ENCODE measurements at places on chromosomes 11 and 22. TPM values are rescaled to one million over a fixed set of nuclear protein-coding genes. Genes with fewer than 3 reads are reported as not detected.

DNA sequence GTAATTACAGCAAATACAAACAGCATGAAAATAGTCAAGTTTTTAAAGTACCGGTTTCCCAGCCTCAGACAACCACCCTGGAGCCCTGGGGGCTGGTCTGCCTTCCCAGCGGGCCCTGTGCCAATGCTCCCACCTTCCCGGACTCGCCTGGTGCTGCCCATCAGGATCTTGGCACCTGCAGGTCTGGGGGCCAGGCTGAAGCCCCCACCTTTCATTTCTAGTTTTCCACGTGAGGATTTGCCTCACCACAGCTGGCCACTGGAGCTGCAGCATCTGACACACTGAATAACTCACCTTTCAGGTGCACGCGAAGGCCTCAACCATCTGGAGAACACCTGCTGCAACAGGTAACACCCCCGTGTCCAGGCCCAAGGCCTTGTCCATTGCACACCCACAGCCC, 108.7 kb upstream of the THY1 start:
- no peak for DNase-seq

DNA sequence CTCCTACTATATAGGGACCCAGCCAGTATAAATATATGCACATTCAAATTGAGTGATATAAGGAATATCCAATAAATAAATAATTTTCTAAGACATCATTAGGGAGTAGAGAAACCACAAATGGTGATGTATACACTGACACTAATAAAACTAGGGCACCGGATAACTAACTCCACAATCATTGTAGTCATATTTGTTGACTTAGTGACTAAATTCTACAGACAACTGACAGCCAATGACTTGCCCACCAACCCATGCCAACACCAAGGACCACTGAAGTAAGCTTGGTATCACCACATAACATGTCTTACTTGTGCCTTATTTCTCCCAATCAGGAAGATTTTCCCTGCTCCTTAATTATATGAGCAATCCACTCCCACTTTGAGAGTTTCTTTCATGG, 139.6 kb upstream of the TRPC6 start:
- DNase-seq = no peak

GRCh38 chr11:114060392-114061047, 1.0 kb downstream of the ZBTB16 start:
- peak; percentile 65 for DNase-seq

DNA sequence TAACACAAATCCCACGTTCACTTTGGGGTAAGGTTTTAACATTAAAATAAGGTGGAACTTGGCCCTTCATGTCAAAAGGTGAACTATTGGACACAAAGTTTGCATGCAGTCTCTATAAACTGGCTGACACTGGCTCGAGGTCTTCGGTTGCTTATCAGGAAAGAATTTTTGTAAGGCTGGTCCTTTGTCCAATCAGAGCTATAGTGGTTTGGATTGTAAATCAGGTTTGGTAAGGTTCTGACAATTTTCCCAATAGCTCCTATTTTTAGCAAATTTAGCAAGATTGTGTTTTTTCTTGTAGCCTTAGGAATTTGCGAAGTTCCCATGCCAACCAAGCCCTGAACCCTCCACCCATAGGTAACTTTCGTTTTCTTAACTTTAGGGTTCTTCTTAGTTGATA, 17.6 kb upstream of the MED17 start:
- no peak for DNase-seq

GRCh38 chr11:3221408-3222002, 2.9 kb upstream of the MRGPRG start:
- no peak for DNase-seq

DNA sequence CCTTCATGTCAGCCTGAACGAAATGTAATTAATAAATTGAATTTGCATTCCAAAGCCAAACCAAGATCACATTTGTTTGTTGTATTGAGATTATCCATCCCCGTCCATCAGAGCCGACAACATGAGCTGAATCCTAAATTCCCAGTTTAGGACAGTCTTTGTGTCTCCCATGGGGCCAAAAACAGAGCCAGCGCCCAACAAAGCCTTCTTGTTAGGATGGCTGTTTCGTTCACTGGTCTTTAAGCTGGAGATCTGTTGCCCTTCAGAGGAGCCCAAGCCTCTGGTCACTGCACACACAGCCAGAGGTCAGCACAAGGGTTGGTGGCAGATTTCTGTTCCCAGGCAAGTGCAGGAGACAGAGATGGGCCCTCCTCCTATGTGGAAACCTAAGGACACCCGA, 25.8 kb downstream of the DSCAML1 start:
- no peak for DNase-seq

- DNase-seq = peak; percentile 86
These were observed 4.4 kb upstream of the TPCN2 start for GRCh38 chr11:69044111-69045013.

- DNase-seq = peak; percentile 63
These were observed 31.1 kb downstream of the TSPAN4 start for GRCh38 chr11:873706-874105.

- peak; percentile 95 for DNase-seq
These were observed 16.0 kb upstream of the PHLDA2 start for GRCh38 chr11:2945031-2945756.

DNA sequence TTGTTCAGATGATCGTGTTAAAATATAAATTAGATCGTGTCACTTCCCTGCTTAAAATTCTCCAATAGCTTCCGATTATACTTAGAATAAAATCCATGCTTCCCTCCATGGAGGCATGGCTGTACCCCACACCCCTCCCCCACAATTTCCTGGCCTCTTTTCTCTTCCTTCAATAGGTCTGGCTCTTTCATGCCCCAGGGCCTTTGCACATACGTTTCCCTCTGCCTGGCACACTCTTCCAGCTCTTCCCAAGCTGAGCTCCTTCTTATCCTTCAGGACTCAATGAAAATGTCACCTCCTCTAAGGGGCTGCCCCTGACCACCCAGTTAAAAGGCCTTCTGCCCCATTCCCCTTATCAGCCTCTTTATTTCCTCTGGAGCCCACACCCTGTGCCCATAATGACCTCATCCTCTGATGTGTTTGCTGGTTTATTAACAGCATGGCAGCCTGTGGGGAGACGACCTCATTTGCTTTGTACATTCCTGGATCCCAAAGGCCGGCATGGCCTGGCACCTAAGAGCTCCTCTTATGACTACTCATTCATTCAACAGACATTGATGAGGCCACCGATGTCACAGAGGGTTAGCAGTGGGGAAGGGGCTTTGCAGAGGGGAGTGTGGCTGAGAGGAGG, 9.0 kb upstream of the FLRT1 start:
- no peak for DNase-seq

DNA sequence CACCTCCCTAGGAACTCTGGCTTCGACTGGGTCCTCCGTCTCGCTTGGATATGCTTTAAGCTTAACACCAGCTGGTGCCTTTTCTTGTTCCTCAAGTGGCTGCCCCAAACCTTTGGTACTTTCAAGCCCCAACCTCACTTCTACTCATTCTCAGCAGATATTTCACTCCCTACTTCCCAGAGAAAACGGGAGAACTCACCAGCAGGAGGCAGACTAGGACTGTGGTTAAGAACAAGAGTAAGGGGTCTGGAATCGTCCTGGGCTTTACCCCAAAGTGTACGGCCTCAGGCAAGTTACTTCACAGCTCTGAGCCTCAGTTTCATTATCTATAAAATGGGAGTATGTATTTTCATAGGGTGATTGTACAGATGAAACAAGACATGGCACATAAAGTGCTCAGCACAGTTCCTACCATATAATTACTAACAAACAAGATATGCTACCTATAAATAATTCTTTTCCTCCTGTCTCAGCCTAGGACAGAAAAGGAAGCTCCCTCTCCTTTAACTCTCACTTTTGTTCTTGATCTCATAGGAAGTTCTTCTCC, 37.8 kb downstream of the PAMR1 start:
- DNase-seq = peak; percentile 72

GRCh38 chr22:19837915-19838314, 16.8 kb downstream of the GNB1L start:
- DNase-seq = no peak

- no peak for DNase-seq
These were observed 64.3 kb downstream of the SMIM38 start for GRCh38 chr11:69219991-69220390.

GRCh38 chr22:44555597-44555996, 57.6 kb upstream of the RTL6 start:
- DNase-seq = no peak

GRCh38 chr11:43693069-43693468, 12.5 kb downstream of the HSD17B12 start:
- DNase-seq = no peak

GRCh38 chr11:61082062-61082870, 20.0 kb upstream of the CD5 start:
- no peak for DNase-seq

DNA sequence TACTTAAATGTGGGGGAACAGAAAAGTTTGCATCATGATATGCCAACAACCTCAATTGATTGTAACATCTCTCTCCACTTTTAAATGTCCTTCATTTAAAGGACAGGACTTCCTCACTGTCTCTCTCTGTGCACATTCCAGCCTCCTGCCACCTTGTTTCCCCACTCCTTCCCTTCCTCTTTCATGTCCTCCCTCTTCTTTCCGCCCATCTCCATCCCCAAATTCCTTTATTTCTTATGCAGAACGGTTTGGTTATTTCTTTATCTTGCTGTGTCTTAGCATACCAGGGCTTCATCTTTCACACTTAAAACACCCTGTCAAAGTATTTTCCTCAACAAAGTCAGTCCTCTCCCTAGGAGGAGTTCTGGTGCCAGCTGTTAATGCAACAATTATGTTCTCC, 293.8 kb downstream of the NXPE2 start:
- DNase-seq = no peak

GRCh38 chr11:125667151-125667550, 13.5 kb downstream of the ACRV1 start:
- no peak for DNase-seq

GRCh38 chr22:35792506-35792905, 74.8 kb downstream of the APOL5 start:
- peak; percentile 21 for DNase-seq

DNA sequence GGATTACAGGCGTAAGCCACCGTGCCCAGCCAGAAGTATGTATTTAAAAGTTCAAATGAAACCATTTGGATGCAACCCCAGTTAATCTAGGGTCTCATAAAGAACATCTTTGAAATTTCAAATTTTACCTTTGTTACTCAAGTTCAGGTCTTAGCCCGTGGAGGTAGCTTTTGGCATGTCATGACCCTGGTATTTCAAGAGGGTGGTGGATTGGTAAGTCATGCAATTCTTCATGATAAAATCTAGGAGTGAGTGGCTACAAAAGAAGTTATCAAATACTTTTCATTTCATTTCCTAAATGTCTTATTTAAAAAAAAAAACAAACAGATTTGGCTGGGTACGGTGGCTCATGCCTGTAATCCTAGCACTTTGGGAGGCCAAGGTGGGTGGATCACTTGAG, 80.6 kb downstream of the ABTB2 start:
- DNase-seq = no peak

- DNase-seq = no peak
These were observed 80.8 kb upstream of the HEPHL1 start for GRCh38 chr11:93940395-93940794.

GRCh38 chr11:20315800-20316199, 47.7 kb upstream of the HTATIP2 start:
- DNase-seq = no peak

- DNase-seq = no peak
These were observed 11.7 kb downstream of the MICAL2 start for GRCh38 chr11:12122083-12122482.

GRCh38 chr11:5691964-5692361, 2.4 kb downstream of the TRIM22 start:
- no peak for DNase-seq

GRCh38 chr11:116515664-116516184, 257.1 kb downstream of the BUD13 start:
- no peak for DNase-seq

DNA sequence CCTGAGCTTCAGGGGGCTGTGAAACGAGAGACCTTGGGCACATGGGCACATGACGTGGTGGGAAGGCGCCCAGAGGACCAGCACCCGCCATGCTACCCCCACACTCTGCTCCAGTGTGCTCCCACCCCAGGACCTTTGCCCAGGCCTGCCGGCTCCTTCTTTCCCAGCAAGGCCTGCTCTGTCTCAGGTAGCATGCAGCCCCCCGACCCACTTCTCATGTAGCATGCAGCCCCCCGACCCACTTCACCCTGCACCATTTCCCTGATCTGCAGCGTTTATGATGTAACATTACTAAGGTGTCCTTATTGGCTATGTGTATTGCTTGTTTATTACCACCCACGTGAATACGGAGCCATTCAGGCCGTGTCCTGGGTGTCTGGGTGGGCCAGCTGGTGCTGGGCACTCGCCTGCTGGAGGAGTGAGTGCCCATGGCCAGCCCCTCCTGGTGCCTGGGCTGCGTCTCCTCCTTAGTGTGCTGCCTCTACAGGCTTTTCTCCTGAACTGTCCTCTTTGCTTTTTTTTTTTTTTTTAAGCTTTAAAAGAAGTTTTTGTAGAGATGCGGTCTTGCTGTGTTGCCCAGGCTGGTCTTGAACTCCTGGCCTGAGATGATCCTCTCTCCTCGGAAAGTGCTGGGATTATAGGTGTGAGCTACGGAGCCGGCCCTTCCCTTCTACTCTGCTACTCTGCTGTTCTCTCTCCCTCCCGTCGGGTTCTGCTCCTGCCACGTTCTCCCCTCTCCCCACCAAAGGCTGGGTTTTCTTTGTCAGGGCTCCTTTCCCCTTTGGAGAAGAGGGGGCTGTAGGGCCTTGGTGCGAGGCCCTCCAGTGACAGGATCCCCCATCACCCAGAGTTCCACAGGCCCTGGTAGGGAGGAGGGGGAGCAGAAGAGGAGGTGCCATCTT, 29.4 kb downstream of the LRP5 start:
- DNase-seq = no peak

DNA sequence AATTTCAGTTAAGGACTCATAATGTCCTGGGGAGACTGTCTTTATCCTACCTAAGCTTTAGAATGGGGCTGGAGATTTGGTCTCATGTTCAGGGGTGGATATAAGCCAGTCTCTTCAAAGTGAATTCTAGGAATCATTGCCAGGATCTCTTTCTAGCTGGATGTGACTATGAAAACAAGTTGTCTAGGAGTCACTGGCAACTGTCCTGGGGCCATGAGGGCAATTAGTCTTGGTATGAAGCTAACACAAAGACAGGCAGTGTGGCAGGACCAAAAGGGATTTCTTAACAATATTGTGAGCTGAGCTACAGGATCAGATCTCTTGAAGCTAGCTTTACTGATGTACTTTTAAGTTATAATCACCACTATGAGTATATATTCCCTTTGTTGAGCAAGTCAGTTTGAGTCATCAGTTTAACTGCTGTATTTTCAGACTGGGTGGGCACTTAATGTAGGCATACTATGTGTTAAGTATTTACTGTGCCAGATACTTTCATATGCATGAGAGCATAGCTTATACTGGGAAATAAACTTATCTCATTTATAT, 390.0 kb upstream of the CCDC90B start:
- DNase-seq = no peak

GRCh38 chr11:6992026-6992425, 28.1 kb downstream of the ZNF214 start:
- no peak for DNase-seq

SCUBE2 gene
- total RNA-seq = 53.9 TPM

CRY2 gene
- total RNA-seq = 72.0 TPM

NEFH gene
- 0.62 TPM for total RNA-seq

PI4KA gene
- 38.1 TPM for total RNA-seq

LINC01488 gene
- not detected for total RNA-seq

TEX12 gene
- total RNA-seq = 2.3 TPM

CCDC89 gene
- total RNA-seq = 3.7 TPM

PGR gene
- 0.10 TPM for total RNA-seq

SUSD2 gene
- total RNA-seq = 0.82 TPM

BCO2 gene
- total RNA-seq = 21.1 TPM

HORMAD2 gene
- not detected for total RNA-seq

APOA5 gene
- not detected for total RNA-seq

PATE2 gene
- total RNA-seq = not detected

TMPRSS13 gene
- 2.2 TPM for total RNA-seq
